GDM1 (cell line): ENCODE measurements at places on chromosomes 12 and 14.

DNA sequence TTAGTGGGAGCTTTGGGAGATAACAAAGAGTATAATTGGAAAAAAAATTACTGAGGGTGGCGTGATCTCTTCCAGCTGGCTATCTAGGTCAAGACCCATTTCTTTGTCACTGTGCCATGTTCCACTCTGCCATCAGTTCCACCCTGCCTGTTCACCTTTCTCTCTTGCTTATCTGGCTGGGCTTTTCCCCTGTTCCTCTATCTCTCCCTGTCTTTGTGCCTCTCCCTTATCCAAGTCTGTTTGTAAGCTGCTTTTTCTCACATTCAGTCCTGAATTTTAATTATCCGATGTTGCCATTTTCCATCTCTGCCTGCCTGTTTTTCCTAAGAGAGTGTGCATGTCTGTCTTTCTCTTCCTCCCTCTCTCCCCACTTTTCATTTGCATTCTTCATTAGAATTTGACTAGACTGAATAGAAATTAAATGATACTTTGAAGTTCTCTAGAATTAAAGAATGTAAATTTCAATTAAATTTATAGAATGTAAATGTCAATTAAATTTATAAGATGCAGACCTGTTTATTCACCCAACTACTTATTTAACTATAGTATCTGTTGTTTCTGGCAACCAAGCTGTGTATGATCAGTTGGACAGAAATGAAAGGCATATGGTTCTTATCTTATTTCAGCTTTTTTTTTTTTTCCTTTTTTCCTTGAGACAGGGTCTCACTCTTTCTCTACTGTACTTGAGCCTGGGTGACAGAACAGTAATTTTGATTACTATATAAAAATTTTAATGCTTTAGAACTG lies 40.9 kb upstream of the A2ML1 start:
- no peak for DNase-seq

DNA sequence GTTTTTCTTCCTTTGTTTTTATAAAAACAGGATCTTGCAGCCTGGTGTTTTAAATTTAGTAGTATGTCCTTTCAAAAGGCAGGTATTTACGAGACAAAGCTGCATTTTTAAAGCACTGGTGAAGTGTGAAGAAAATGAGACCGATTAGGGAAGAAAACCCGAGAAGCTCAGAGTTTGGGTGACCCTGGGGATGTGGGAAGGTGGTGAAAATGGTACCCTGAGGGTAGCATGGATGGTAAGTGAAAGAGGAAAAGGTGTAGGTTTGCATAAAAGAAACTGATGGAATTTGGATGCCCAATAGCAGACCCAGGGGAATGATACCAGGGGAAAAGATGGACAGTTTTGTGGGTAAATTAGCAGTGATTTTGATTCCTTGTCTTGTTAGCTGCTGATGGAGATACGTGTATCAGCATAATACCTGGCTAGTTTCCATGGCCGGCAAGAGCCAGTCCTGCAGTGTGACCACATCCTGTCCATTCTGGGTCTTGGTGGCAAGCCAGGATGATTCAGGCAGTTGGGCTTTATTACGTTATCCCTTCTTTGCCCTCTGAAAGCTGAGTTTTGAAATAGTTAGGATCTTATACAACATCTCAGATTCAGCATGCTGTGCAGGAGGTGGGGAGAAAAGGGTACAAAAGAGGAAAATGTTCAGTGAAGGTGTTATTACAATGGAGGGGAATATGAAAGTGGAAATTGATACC lies 8.9 kb downstream of the BICD1 start:
- no peak for DNase-seq

- DNase-seq: no peak
Measured at GRCh38 chr12:20475542-20475941, 107.2 kb downstream of the PDE3A start.

GRCh38 chr12:9760699-9761418 lies at the start of gene CD69:
CD69 (minus strand) TSS chr12:9760901; CDS start chr12:9760820, 81 bp downstream.
- DNase-seq: peak; percentile 26
